Stimulated activated CD8-positive, alpha-beta memory T cell treated with anti-CD3 and anti-CD28 coated beads, Interleukin-12 subunit alpha, Interleukin-12 subunit beta, amount 100 ng/mL, for 1 hour (primary cell): ENCODE measurements at places on chromosomes 1 and 21.

- DNase-seq, result no peak
Observed at GRCh38 chr1:152182944-152183361, 23.9 kb upstream of the RPTN start.

GRCh38 chr21:44935533-44935927 lies 4.3 kb upstream of the SLX9 start:
- DNase-seq, result no peak

- DNase-seq, result no peak
Observed at GRCh38 chr1:113895961-113896360, 8.6 kb upstream of the BCL2L15 start.

- no peak for DNase-seq
Observed at GRCh38 chr1:206482611-206483010, 12.3 kb downstream of the IKBKE start.

DNA sequence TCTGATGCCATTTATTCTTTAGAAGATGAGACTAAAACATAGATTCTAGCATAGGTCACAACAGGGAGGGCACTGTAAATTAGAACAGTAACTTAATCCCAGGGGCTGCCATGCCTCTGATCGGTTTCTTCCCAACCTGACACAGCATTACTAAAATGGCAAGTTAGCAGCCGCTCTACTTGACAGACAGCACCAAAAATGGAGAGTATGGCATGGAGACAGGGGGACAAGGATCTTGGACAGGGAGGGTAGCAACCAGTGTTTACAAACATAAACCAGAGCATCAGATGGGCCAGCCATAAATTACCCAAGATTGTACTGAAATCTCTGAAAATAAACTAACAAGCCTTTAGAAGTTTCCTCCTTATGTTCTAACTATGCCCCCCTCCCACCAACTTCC lies 5.9 kb downstream of the DUSP10 start:
- DNase-seq, result no peak

- DNase-seq, result no peak
Observed at GRCh38 chr1:195765099-195765498, 843.1 kb downstream of the KCNT2 start.

- no peak for DNase-seq
Observed at GRCh38 chr1:2573250-2573920, 13.2 kb upstream of the PRXL2B start.

GRCh38 chr1:85311818-85312217 lies 35.4 kb upstream of the BCL10 start:
- DNase-seq, result no peak

- DNase-seq, result no peak
Observed at GRCh38 chr1:67348586-67349252, 41.0 kb downstream of the IL12RB2 start.

DNA sequence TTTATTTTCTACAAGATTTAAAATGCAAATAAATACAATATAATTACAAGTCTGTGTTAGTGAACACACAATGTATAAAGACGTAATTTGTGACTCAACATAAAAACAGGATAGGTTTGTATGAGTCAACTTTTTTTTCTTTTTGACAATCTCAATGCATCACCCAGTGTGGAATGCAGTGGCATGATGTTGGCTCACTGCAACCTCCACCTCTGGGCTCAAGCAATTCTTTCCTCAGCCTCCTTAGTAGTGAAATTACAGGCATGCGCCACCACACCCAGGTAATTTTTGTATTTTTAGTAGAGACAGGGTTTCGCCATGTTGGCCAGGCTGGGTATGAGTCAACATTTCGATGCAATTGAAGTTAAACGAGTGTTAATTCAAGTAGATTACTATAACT lies 5.9 kb upstream of the SPRR2E start:
- DNase-seq, result no peak

DNA sequence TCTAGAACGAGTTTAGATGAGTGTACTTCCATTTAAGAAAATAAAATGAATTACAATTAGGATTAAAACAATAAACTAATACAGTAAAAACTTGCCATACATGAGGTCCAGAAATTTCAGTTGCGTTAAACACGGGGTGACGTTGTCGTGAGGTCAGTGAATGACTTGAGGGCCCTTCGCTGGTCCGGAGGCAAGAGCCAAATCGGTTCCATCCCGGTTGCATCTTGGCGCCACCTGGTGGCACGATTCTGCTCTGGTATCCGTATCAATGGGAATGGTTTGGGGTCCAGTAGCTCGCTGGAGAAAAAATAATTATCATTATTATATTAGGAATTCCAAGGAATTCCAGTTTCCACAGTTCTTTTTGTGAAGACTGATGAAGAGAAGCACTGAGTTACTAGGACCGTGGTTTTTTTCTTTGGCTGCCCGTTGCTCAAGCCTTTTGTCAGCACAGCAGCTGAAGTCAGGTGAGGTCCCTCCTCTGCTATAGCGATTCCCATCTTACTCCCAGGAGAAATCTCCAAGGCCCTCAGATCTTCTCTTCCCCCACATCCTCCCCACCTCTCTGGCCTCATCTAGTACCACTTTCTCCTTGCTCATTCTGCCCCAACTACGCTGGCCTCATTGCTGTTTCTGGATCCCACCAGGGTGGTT lies 161.4 kb downstream of the SLC35F3 start:
- DNase-seq, result peak; percentile 47

GRCh38 chr1:216046336-216046735 lies 376.9 kb downstream of the USH2A start:
- no peak for DNase-seq

GRCh38 chr1:3116560-3116959 lies 47.6 kb downstream of the PRDM16 start:
- DNase-seq, result no peak

DNA sequence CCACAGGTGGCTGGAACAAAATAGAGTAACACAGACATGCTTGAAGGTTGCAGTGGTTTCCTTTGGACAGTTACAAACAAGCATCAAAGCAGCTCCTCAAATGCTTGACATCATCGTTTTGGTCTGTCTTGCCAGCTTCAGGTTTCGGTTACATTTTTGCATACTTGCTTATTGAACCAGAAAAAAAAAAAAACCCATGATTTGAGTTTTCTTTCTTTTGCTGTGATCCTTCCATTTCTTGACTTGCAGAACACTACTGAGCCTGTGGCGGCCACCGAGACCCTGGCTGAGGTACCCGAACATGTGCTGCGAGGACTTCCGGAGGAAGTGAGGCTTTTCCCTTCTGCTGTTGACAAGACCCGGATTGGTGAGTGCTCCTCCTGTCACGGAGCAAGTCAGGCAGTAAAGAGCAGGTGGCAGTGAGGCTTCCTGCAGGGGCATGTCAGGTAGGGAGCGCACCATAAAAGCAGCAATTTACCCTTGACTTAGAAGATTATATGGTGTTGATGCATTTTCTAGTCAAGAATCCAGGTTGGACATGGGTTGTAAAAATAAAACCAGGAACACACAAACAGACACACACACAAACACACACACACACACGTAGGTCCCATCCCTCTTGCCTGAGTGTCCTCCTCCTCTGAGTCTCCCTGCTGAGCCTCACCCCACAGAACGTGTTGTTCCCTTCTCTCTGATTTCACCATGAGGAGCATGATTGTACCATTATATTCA lies 30.9 kb downstream of the PRDM2 start:
- DNase-seq, result peak; percentile 69

GRCh38 chr1:23936481-23937176 lies 23.0 kb upstream of the PNRC2 start:
- DNase-seq, result no peak

DNA sequence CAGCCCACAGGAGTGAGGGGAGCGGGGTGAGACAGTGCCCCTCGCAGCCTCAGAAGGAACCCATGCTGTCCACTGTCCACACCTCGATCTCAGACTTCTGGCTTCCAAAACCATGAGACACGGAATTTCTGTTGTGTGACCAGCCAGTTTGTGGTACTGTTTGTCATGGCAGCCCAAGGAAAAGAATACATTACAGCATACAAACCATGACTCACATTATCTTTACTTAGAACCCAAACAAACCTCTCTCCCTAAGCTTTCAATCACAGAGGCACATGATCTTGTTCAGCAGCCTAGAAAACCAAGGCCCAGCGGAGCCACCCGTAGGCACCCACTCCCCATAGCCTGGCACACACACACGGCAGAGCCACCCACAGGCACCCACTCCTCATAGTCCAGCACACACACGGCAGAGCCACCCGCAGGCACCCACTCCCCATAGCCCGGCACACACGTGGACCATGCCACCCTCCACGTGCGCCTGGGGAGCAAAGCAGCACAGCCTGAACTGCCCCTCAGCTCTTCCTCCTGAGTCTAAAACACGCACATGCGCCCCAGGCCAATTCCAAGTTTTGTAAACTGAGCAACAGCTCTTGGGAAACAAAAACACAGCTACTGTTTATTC lies 458 bp upstream of the KRTAP10-4 start:
- no peak for DNase-seq

DNA sequence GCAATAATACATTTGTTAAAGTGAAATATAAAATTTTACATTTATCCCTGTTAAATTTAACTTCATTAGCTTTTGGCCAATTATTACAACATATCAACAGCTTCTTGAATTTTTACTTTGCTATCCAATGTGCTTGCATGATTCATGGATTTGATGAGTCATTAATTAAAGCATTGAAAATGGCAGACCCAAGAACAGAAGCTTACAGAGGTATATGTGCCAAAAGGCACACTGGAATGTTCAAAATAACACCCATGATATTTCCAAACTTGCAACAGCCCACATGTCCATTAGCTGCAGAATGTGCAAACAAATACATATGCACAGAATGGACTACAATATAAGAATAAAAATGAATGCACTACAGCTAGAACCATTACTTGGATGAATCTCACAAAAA lies 76.4 kb upstream of the MAN1A2 start:
- DNase-seq, result no peak

GRCh38 chr1:210692796-210693195 lies 364.1 kb downstream of the HHAT start:
- DNase-seq, result no peak
